ENCODE measurements at places on chromosomes 3 and 15. TPM values are rescaled to one million over a fixed set of nuclear protein-coding genes. Genes with fewer than 3 reads are reported as not detected.

The MCTP2 gene
- total RNA-seq = 4.4 TPM

The ASB14 gene
- total RNA-seq = not detected

The NLGN1 gene
- 30.0 TPM for total RNA-seq

The CGNL1 gene
- total RNA-seq = 3.9 TPM

The SLC24A5 gene
- total RNA-seq = 0.36 TPM

The GABRB3 gene
- total RNA-seq = 4.6 TPM

The NSMCE3 gene
- 10.3 TPM for total RNA-seq

The GPR149 gene
- total RNA-seq = not detected

The FOXL2NB gene
- total RNA-seq = not detected

The MASP1 gene
- total RNA-seq = 192 TPM

The PARL gene
- total RNA-seq = 79.9 TPM

The ELP6 gene
- 21.6 TPM for total RNA-seq

The B3GNT5 gene
- total RNA-seq = 3.1 TPM

The TPRG1 gene
- 0.27 TPM for total RNA-seq

GRCh38 chr3:12205171-12205570 is 46.5 kb upstream of the TIMP4 start:
- no peak for DNase-seq

- no peak for DNase-seq
Measured at GRCh38 chr3:133851931-133852330, 43.8 kb downstream of the RAB6B start.

GRCh38 chr3:53137221-53137620 is 7.0 kb upstream of the RFT1 start:
- no peak for DNase-seq

DNA sequence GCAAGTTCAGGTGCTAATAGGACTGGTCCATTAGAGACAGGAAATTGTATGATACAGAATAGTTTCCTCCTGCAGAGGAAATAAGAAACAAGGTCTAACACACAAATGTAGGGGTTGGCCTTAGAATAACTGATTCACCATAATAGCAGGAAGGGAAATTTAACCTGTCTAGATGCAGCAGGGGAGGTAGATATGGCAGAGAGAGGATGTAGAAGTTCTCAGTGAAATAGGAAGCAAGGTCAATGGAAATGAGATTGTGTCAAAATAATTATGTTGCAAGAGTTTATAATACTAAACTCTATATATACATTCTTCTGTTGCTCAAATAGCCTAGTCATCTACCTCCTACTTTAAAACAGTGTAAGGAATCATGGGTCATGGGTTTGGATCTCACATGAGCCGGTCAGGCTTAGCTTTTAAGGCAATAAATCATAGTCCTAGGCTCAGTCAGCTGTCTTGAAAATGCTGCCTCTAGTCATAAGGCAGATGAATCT is 17.0 kb downstream of the BCL2A1 start:
- DNase-seq = no peak

GRCh38 chr15:37516621-37517020 is 416.3 kb upstream of the MEIS2 start:
- no peak for DNase-seq

DNA sequence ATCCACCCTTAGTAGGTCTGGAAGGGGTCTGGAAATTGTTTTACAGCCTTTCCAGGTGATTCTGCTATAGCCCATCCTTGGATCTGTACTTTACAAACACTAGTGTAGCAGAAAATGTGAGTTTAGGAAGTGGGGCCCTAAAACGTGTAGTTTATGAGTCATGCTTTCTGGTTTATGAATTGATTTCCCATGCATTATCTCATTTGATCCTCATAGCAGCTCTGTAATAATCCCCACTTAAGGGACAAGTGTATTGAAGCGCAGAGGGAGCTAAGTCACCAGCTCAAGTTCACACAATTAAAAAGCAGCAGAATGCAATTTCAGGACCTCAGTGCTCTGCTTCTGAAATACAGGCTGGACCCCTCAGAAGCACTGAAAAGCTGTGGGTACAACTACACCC is 22.7 kb upstream of the STARD5 start:
- DNase-seq = no peak

DNA sequence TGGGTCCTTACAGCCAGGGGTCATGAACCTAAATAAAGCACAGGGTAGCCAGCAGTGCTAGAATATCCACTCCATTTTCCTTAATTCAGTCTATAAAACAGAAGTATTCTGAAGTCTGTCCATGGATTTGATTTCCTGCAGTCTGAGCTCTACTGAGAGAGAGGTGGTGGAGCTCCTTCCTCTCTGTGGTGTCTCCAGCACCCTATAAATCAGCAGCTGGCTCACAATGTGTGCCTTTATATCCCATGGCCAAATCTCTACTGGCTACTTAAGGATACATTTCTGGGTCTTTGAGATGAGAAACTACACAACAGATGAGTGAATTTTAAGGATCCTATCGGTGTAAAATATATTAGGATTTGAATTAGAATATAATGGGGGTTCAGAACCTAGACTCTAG is 339.9 kb upstream of the RBMS3 start:
- DNase-seq = no peak

DNA sequence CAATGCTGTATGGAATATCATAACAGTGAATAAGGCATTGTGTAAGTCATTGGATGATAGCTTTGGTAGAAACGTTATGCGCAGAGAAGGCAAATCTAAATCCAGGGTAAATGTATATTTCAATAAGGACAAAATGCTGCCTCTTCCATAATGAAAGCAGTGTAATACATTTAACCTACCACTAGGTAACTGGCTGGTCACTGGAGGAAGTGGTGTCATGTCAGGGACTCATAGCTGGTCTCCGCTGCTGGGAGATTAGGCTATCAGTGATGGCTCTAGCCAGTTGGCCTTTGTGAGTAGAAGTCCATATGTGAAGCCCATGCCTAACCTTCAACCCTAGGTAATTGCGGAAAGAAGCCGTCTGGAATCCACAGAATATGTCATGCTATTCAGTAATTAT is 140.9 kb downstream of the NLGN1 start:
- DNase-seq = no peak

GRCh38 chr3:103991461-103992115 is 1375.1 kb upstream of the ALCAM start:
- no peak for DNase-seq

DNA sequence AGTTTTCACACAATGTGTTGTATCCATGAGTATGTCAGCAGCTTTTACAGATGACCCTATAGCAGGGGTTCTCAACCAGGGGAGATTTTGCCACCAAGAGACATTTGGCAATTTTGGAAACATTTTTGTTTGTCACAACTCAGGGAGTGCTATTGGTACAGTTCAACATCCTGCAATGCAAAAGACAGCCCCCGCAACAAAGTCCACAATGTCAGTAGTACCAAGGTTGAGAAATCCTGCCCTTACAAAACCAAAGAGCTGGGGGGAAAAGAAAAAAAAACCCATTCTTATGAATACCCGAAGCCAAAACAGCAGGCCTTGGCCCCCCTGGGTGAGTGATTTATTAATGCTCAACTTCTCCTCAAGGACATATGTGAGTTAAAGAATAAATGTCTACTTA is 99.1 kb downstream of the LARS2 start:
- no peak for DNase-seq

DNA sequence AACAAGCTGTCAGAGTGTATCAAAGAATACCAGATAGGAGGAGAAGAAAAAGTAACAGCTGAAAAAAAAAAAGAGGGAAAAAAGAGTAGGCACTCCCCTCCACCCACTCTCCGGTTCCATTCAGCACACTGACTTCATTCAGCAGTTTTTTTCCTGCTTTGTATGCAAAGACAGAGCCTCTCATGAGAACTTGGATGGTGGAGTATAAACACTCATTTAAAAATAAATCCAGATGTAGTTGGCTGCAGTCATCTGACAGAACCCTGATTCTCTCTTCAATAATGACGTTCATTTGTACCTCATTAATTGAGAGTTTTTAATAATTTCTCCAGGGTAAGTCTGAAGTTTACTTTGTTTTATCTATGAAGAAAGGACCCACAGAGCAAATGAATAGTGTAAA is 81.0 kb downstream of the TMEM108 start:
- DNase-seq = no peak

DNA sequence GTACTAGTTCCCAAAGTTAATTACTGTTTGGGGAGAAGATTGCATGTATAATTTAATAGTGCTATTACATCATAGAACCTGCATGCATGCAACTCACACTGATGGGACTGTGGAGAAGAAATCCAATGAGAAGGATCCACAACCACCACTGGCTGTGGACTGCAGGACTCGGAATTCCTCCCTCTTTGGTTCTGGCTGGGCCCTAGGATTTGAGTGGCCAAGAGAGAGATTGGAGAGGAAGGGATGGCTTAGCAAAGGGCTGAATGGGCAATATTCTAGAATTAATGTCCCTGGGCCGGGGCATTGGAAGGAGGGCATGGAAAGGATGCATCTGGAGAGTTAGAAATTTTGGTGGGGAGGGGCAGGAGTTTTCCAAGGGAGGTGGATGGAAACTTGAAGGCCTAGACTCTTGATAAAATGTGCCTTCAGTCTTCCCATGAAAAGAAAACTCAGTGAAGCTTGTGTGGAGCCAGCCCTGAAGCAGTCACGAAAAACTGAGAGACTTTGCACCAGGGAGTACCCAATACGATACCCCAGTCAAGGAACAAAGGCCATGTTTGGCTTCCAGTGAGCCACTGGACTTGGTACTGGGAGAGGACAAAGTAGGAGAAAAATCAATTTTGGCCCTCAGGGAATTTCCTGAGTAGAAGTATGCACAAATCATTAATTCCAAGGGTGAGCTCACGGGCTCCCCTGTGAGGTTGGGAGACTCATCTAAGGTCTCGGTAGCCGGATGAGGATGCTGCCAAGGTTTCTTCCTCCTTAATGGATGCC is 31.4 kb upstream of the TPM1 start:
- DNase-seq = no peak

DNA sequence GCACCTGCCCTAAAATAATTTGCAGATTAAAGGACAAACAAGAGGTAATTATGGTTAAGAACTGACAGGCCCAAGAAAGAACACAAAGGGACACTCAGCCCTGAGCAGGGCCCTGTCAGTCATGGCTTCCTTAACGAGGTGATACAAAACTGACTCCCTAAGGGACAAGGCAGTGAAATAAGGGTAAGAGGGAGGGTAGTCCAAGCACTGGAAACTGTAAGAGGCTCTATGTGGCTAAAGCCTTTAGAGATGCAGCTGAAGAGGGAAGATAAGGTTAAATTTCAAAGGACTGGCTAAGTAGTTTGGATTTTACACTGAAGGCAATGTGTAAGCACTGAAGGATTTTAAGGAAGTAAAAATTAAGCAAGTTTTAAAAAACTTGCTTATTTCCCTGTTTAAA is 3.9 kb downstream of the ATR start:
- DNase-seq = no peak

GRCh38 chr3:37949866-37950265 is 40.7 kb upstream of the VILL start:
- no peak for DNase-seq

DNA sequence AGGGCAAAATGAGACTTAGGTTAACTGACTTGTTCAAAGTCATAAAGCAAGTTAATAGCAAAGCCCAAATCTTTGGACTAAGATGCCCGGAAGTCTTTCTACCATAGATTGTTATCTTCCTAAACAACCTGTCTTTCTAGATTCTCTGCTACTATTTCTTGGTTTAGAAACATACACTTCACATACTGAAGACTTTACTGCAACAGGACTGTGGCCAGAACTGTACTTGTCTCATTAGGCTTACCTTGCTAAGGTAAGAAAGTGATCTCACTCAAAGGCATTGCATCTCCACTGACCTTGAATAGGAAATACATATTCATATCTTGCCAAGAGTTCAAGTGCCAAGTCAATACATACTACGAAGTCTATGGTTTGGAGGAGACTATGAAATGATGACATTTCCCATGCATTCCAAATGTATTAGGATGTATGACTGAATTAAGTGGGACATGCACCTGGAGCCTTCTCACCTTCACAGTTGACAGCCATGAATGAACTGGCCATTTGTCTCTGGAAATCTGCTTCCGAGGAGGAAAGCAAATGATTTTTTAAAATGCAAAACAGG is 5.0 kb downstream of the ZDHHC3 start:
- DNase-seq = no peak

GRCh38 chr3:8523041-8523440 is 21.4 kb downstream of the LMCD1 start:
- no peak for DNase-seq

DNA sequence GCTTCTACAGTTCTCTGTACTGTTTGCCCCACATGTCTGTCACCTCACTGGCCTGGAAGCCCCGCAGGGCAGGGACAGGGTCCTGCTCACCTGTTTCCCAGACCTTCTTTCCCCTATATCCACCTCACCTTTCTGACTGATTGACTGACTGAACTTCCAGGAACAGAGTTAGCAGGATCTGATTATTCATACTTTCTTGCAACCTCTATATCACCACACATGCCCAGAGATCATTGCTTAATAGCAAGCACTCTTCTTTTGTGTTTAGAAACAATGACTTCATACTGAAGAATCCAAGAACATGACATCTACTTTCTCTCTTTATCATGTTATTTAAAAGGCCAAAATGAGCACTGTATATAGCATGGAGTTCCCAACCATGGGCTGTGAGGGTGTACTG is 18.0 kb upstream of the CLEC3B start:
- no peak for DNase-seq

DNA sequence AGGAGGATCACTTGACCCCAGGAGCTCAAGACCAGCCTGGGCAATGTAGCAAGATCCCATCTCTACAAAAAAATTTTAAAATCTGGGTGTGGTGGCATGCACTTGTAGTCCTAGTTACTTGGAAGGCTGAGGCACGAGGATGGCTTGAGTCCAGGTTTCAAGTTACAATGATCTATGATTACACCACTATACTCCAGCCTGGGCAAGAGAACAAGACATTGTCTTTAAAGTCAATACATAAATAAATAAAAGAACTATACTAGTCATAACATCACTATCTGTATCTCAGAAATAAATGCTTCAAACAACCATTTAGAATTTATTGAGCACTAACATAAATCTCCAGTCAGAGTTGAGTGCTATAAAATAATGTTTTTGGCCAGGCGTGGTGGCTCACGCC is 8.5 kb upstream of the PHLDB2 start:
- no peak for DNase-seq

GRCh38 chr15:87739866-87740265 is 516.7 kb downstream of the NTRK3 start:
- no peak for DNase-seq

DNA sequence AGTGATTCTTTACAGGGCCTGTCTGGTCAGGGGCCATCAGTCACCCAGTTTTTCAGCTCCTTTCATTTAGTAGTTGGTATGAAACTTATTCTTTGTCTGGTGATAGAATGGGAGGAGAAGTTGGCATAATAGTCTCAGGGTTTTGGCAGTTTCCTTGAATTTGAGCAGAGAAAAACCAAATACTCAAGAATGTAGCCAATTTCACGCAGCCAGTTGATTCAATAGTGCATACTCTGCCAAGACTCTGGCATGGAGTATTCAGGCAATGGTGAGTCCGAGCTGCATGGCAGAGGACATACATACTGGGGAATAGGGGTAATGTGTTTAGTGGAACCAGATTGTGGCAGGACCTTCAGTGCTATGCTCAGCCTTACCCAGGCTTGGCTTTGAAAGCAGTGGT is 118.3 kb downstream of the GALK2 start:
- no peak for DNase-seq
